ENCODE measurements at places on chromosomes 12 and 14.
A peak's percentile ranks its signal among the peaks of the same experiment; 100 is the strongest.

DNA sequence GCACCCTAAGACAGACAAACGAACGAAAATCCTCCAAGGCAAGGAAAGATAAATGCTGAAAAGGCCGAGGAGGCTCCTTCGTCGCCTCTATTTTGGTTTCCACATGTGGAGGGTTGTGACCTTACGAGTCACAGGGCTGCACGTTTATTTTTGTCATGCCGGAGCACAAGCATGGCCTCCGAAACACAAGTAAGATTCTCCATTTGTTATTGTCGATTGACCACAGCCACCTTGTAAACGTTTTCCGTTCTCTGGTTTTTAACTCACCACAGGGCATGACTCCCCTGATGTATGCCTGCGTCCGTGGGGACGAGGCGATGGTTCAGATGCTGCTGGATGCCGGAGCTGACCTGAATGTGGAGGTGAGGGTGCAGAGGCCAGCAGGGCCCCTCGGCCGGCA, 73.1 kb upstream of the PWP1 start:
- DNase-seq = no peak

DNA sequence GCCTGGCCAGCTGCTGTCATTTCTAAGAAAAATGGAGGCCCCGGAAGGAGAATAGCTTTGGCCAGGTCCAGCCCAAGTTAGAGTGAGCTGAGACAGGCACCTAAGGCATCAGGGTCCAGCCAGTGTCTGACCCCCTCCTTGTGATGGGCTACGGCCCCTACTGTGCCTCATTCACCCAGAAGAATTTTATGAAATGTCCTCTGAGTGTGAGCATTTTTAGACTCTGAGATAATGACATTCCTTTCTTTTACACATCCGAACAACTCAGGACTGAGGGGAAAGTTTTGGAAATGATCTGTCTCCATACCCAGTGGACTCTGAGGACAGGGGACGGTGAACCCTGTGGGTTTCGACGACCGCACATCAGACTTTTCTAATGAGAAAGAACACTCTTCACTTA, 50.4 kb downstream of the SLC24A4 start:
- DNase-seq = no peak

DNA sequence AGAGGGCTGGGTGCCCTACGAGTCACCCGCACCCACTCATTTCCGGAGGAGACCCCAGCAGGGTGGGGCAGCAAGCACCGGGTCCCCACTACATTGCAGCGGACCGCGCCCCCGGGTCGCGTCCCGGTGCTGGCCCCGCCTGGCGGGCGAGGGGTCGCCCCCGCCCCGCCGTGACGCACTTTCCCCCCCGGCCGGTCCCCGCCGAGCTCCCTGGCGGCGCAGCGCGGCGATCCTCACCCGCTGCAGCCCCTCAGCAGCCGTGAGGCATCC, 106.1 kb downstream of the PRICKLE1 start:
- DNase-seq = peak; percentile 14

GRCh38 chr14:68501614-68502052, 291.2 kb downstream of the ZFP36L1 start:
- no peak for DNase-seq

- DNase-seq = no peak
Observed at GRCh38 chr14:100246809-100247428, 8.0 kb downstream of the YY1 start.

- no peak for DNase-seq
Observed at GRCh38 chr14:91796617-91797347, 64.9 kb upstream of the CATSPERB start.

GRCh38 chr12:102564026-102564425, 83.7 kb upstream of the IGF1 start:
- DNase-seq = no peak

- no peak for DNase-seq
Observed at GRCh38 chr12:97559267-97559666, 96.7 kb downstream of the RMST start.

DNA sequence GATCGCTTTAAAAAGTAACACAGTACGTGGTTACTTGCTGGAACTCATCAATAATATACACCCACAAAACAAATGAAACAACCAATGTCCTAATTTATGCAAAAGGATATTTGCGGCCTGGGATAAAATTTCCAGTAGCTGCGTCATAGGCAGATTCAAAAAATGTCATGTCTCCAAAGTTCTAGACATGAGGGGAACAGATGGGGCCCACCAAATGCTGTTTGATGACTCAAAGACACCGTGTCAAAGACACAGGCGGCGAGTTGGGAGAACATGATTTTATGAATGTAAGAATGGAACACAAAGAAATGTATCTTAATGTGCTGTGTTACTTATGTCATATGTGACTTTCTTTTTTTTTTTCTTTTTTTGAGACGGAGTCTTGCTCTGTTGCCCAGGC, 34.3 kb upstream of the NCOR2 start:
- DNase-seq = no peak

DNA sequence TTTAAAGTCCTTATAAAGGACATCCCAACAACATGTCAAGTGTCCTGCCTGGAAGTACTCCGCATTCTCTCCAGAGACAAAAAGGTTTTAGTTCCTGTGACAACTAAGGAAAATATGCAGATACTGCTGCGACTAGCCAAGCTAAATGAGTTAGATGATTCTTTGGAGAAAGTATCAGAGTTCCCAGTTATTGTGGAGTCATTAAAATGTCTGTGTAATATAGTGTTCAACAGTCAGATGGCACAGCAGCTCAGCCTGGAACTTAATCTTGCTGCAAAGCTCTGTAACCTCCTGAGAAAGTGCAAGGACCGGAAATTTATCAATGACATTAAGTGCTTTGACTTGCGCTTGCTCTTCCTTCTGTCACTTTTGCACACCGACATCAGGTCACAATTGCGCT, 40.2 kb downstream of the RIC8B start:
- no peak for DNase-seq

- DNase-seq = no peak
Observed at GRCh38 chr14:104681689-104682074, 7.7 kb upstream of the INF2 start.

DNA sequence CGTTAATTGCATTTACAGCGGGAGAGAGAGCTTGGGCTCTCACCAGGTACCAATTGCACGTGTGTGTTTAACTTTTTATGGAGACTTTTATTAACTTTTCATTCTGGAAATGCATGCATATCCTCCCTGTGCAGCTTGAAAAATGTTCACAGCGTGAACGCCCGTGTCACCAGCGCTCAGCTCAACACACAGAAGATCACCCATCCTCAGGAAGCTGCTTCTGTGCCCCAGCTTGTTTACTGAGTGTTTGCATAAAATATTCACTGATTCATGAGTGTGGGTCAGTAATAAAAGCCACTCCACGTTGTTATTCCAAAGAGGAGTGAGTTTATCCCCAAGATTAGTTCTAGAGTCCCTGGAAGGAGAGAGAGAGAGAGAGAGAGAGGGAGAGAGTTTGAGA, 75.5 kb upstream of the FZD10 start:
- DNase-seq = no peak

DNA sequence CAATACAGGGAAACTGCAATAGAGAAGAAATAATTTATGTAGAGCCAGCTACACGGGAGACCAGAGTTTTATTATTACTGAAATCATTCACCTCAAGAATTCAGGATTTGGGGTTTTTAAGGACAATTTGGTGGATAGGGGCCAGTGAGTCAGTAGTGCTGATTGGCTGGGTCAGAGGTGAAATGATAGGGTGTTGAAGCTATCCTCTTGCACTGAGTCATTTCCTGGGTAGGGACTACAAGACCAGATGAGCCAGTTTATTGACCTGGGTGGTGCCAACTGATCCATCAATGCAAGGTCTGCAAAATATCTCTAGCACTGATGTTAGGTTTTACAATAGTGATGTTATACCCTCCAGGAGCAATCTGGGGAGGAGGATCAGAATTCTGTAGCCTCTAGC, 486.3 kb downstream of the LRIG3 start:
- DNase-seq = no peak

- no peak for DNase-seq
Observed at GRCh38 chr12:51911307-51911706, 4.0 kb downstream of the ACVRL1 start.

DNA sequence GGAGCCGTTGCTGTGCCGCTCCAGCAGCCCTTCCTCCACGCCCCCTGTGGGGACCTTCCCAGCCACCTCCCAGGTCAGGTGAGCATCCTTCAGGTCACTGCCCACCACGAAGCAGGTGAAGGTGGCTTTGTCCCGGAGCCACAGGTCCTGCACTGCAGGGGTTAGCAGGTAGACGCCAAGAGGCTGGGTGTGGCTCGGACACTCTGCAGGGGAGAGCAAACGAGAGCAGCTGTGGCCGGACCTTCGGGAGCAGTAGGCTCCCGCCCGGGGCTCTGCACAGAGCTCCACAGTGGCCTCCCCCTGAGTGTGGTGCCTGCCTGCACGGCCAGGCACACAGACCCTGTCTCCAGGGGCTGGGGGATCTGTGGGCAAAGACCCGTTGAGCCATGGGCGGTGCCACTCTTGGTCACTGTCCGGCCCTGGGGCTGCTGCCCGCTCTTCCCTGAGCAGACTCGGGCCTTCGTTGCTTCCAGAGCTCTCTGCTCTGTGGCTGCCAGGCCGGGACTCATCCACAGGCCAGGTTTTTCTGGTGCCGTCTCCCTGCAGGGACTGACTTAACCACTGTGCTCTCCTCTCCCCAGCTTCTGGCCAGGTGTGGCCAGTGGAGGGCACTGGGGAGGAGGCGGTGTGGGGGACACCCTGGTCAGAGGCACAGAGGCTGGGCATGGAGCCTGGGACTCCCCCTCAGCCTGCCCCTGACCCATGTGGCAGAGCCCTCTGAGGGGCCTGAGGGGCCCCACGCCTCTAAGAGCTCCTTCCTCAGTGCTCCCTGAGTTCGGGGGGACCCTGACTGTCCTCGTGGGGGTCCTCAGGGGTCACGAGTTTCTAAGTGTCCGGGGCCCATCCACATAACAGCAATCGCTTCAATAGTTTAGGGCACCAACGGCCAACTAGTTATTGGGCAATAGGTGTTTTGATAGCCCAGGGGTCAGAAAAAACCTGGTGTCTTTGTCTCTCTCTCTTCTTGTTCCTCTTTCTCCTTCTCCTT, 314.9 kb downstream of the TMEM121 start:
- DNase-seq = no peak

DNA sequence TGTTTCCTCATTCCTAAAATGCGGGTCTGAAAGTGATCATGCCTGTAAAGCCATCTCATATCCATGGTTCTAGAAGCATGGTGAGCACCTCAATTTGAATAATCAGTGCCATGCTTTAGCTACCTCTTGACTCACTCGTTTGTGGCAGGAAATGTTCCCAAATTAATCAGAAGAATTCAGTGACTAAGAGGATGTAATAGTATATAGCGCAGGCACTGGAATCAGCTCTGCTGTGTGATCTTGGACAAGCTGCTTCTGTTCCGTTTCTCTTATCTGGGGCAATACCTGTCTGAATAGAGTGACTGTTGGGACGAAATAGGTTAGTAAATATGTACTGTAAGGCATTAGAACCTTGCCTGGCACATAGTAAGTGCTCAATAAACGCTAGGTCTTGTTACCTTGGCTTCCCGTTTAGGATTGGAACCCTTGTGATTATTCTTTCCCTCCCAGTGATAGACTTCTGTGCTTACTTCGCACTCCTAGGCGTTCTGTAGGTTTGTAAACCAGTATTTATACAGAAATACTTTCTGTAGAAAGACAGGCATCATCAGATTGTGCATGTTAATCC, 820 bp upstream of the SMAGP start:
- no peak for DNase-seq

DNA sequence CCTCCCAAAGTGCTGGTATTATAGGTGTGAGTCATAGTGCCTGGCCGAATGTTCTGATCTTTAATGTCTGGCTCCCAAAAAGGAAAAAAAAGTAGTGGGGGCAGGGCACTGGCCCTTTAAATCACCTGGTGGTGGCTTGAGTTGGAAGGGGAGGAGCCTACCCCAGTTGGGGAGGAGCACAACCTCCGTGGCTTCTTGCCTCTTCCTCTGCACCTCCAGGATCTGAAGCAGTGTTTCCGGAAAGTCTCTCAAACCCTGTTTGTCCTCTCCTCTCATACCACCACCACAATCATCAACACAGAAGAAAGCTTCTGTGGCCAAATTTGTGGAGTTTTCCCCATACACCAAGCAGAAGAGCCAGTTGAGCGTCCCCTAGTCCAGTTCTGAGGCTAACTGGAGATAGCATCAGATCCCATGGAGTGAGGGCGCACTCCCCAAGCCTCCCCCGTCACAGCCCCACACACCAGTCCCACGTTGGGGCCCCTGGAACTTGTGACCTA, 24.3 kb upstream of the RCOR1 start:
- DNase-seq = peak; percentile 33

GRCh38 chr12:132717531-132718387, 7.1 kb downstream of the PGAM5 start:
- DNase-seq = no peak

- no peak for DNase-seq
Observed at GRCh38 chr12:22275843-22276242, 58.7 kb downstream of the ST8SIA1 start.

- no peak for DNase-seq
Observed at GRCh38 chr12:12019881-12020280, 50.9 kb upstream of the BCL2L14 start.

DNA sequence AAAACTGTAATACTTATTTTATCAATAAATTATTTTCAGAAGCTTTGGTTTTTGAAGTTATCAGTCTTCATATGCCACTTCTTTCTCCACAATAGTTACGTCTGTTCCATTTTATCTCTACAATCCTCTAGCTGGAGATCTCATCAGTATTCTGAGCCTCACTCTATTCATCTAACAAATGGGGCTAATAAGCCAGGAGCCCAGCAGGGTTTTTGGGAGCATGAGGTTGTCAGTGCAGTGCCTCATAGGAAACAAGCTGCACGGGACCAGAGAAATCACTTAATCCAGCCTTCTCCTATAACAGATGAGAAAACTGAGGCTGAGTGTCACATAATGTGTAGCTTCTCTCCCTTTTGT, 501.9 kb upstream of the RGS6 start:
- no peak for DNase-seq

- no peak for DNase-seq
Observed at GRCh38 chr12:131249246-131250027, 295.7 kb downstream of the ADGRD1 start.

GRCh38 chr14:29749327-29749726, 178.3 kb downstream of the PRKD1 start:
- DNase-seq = no peak

DNA sequence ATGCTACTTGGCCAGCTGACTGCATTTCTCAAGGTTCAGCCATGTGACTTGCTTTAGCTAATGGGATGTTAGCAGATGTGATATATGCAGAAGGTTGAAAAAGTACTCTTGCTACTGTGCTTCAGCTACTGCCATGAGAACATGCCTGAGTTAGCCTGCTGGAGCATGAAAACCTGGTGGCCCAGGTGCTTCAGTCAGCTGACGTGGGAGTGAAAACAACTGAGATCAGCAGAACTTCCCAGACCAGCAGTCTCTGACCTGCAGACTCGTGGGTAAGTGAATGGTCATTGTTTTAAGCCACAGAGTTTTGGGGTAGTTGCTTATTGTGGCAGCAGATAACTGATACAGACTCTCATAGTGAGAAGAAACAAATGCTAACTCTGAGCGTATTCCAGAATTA, 118.6 kb upstream of the GRIN2B start:
- DNase-seq = no peak

DNA sequence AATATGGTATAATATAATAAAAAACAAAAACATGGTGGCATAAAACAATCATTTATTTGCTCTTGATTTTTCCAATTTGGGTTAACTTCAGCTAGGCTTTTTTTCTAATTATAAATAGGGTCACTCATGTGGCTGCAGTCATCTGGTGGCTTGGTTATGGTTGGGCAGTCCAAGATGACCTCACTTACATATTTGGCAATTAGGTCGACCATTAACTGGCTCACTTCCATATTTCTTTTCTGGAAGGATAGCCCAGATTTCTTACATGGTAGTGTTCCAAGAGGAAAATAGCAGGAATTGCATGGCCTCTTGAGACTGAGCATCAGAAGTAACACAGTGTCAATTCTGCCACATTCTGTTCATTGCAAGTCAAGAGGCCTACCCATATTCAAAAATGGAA, 153.4 kb downstream of the FUT8 start:
- DNase-seq = no peak
